Effector memory CD4-positive, alpha-beta T cell (primary cell): ENCODE measurements at places on chromosomes 11 and 22.
A peak's percentile ranks its signal among the peaks of the same experiment; 100 is the strongest.

GRCh38 chr11:13962562-13963168 is at the start of gene SPON1:
Gene SPON1, plus strand, starts transcription at chr11:13962723. Its CDS starts 182 bp downstream, at chr11:13962905.
- DNase-seq = no peak

GRCh38 chr11:1520663-1521267 is 34.2 kb upstream of the MOB2 start:
- no peak for DNase-seq

- DNase-seq = no peak
Observed at GRCh38 chr11:16895306-16895705, 118.9 kb downstream of the PLEKHA7 start.

- DNase-seq = peak; percentile 32
Observed at GRCh38 chr11:46361283-46362155, 14.3 kb downstream of the DGKZ start.

GRCh38 chr11:68168694-68169093 is 44.4 kb downstream of the KMT5B start:
- DNase-seq = no peak

DNA sequence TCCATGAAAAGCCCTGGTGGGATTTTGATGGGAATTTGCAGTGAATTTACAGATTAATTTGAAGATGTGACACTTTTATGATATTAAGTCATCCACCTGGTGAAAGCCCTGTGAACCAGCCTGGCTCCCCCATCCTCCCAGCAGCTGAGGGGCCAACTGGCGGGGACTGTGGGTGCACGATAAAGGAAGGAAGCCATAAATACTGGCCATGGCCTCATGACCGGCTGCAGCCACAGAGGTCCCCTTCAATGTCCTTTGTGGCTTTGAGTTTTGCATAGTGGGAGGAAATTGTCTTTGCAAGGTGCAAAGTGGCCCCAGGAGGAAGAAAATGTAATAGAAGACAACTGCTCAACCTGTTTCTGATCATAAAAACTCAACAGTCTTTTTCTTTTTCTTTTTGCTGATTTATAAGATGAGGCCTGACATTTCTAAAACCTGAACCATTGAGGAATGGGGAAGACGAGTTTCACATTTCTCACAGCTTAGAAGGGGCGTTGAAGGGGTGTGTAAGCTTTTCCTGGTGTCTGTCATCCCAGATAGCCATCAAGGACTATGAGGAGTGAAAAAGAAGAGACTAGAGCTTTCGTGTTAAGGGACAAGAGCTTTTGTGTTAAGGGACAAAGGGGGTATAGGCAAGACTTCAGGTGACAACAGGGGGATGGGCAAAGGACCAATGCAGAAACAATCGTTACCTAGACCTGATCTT is 6.3 kb upstream of the NDUFV1 start:
- no peak for DNase-seq

DNA sequence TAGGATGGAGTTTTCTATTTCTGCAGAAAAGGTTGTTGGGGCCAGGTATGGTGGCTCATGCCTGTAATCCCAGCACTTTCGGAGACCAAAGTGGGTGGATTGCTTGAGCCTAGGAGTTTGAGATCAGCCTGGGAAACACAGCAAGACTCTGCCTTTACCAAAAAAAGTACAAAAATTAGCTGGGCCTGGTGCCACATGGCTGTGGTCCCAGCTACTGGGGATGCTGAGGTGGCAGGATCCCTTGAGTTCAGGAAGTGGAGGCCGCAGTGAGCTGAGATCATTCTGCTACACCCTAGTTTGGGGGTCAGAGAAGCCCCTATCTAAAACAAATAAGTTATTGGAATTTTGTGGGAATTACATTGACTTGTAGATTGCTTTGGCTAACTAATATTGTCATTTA is 71.7 kb downstream of the FDX1 start:
- no peak for DNase-seq

GRCh38 chr11:64742087-64742888 is 1.7 kb downstream of the RASGRP2 start:
- DNase-seq = no peak
